Caco-2 (cell line): ENCODE measurements at places on chromosomes 11 and 22.

- no peak for DNase-seq
Measured at GRCh38 chr11:60953781-60954180, 1.8 kb upstream of the SLC15A3 start.

DNA sequence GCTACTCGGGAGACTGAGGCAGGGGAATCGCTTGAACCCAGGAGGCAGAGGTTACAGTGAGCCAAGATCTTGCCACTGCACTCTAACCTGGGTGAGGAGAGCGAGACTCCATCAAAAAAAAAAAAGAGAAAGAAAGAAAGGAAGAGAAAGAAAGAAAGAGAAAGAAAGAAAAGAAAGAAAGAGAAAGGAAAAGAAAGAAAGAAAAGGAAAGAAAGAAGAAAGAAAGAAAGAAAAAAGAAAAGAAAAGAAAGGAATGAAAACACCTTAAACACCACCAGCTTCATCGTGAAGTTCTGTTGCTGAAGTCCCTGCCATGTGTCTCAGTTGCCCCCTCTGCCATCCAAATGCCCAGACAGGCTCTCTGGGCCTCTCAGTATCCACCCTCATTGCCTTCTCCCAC lies 9.9 kb upstream of the CXCR5 start:
- DNase-seq = no peak

DNA sequence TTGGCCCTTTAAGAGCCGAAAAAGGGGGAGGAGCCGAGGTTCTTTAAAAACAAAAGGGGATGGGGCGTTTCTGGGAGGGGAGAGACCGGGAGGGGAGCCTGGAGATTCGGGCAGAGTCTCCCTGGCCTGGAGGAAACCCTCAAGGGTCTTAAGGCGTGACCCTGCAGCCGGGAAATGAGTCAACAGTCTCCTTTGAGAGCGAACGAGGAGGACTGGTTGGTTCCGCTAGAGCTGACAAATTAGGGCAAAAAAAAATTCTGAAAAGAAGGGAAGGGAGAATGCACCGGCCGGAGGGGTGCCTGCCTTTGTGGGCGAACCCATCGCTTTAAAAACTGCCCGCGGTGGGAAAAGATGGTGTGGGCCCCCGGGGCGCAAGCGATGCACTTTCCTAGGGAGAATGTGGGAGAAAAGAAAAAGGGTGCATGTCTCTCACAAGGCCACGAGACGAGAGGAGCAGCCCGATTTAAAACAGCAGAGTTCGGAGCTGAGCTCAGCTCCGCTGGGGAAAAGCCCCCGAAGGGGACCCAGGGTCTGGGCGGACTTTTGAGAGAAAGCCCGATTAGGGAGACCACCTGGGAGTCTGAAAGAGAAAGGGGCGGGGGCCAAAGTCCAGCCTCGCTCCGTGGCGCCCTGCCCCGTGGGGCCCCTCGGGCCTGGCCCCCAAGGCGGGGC lies 874 bp downstream of the ZFTA start:
- peak; percentile 76 for DNase-seq

DNA sequence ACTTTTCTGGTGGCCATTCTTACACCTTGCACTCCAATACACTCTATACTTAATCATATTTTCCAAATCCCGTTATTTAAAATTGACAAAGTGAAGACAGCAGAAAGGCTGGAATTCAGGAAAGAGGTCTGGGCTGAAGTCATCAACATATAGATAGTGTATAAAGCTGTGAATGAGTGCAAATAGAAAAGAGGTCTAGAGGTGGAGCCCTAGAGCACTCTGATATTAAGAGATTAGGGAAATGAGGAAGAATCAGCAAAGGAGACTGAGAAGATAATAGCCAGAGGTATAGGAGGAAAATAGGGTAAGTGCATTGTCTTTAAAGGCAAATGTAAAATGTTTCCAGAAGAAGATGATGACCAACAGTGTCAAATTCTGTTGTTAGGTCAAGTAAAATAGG lies 7.9 kb downstream of the CTR9 start:
- DNase-seq = no peak
